ENCODE measurements at places on chromosomes 3 and 15.
A peak's percentile ranks its signal among the peaks of the same experiment; 100 is the strongest.

DNA sequence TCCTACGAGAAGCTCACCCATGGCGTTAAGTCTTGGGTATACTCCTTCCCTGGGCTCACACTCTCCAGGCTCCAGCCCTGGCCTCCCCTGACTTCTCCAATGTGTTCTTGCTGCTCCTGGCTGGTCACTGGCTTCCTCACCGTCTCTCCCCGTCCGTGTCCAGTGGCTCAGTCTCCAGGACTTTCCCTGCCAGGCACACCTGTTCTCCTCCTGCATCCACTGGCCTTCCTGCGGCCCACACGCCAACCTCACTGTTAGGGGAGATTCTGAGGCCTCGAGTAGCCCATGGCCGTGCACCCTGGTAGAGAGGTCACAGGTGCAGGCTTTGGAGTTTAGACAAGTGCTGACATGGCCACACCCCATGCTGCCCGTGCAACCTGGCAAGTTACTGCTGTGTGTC, 91.9 kb upstream of the SNRPA1 start:
- DNase-seq, result no peak

- DNase-seq, result no peak
These were observed 82.8 kb downstream of the BCHE start for GRCh38 chr3:165754219-165755007.

GRCh38 chr3:125340121-125340520, 35.0 kb downstream of the ZNF148 start:
- no peak for DNase-seq

DNA sequence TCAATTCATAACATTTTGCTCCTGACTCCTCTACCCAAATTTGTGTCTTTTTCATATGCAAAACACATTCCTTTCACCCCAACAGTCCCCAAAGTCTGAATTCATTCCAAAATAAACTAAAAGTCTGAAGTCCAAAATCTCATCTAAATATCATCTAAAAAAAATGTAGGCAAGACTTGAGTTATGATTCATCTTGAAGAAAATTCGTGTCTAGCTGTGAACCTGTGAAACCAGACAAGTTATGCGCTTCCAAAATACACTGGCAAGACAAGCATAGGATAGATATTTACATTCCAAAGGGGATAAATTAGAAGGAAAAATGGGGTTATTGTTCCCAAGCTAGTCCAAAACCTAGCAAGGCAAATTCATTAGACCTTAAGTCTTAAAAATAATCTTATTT, 1302.0 kb upstream of the GBE1 start:
- DNase-seq, result no peak

- DNase-seq, result no peak
These were observed 900.9 kb upstream of the ROBO1 start for GRCh38 chr3:80668600-80669294.

DNA sequence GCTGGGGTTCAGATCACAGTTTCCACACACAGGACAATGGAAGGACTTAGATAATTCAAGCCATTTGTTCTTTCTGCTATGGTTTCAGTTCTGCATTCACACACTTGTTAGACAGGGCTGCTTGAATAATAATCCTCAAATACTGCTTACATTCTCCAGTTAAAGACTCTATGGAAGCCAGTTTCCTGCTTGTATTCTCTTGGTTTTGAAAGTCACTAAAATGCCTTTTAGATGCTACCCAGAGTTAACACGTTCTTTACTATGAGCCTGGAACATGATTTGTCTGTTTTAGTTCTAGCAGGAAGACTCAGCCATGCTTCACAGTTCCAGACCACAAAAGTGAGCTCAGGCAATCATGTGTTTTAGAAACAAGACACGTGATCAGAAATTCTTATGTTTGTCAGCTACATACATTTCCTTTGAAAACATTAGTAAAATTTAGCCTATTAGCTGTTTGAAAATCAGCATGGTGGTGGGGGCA, 152.4 kb downstream of the LEKR1 start:
- no peak for DNase-seq

- no peak for DNase-seq
These were observed 31.6 kb downstream of the DNAJB8 start for GRCh38 chr3:128435058-128435457.

GRCh38 chr15:36734366-36734765, 154.9 kb downstream of the CDIN1 start:
- DNase-seq, result no peak

DNA sequence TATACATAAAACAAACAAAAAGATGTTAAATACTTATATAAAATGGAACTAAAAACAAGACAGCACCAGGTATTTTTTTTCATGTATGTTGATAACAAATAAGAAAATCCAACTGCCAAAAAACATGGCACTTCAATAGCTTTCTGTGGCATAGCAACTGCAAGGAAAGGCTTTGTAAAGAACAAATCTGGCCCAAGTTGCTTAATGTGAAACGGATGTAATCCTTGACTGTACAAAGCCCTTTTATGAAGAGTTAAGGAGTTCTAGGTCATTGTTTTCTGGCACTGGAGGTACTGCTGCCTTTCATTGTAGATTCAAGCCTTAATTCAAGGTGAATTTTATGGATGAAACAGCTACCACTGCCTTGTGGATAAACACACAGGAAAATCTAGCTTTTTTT, 68.8 kb upstream of the SLC12A8 start:
- DNase-seq, result no peak

- no peak for DNase-seq
These were observed 23.2 kb downstream of the SPTBN5 start for GRCh38 chr15:41870689-41871081.

GRCh38 chr3:50256978-50257890, 11.7 kb upstream of the SEMA3B start:
- no peak for DNase-seq

- DNase-seq, result no peak
These were observed 969.4 kb downstream of the PLOD2 start for GRCh38 chr3:145191543-145191942.

DNA sequence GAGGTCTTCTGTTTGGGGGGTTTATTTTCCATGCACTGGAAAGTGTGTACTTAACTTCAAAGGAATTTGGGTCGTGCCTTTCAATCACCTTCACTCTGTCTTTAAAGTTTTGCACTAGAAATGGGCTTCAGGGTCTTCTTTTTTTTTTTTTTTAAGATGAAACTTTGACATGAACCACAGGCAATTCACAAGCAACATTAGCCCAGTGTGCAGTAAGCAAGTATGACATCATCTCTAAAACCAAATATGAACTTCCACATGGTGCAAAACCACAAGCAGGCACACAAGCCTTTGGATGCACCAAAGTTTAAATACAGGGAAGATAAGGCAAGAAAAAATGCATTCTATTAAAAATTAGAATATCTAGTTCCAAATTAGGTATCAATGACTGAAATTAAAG, 381.9 kb downstream of the ERC2 start:
- DNase-seq, result no peak

DNA sequence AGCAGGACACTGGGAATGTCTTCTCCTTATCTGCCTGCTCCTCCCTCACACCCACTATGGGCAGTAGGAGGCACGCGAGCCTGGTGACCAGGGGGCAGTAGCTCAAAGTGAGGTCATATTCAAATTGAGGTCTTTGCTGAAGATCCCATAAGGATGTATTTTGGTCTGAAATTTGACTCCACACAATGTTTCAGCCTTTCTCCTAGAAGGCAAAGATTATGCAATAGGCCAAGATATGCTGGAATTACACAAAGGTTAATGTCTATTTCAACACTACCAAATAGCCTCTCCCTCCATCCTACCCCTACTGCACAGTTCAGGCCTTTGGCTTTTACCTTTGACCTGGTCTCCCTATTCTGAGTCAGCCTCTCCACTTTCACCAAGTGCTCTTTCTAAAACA, 203.0 kb downstream of the TIGIT start:
- DNase-seq, result peak; percentile 65

- DNase-seq, result no peak
These were observed 11.8 kb downstream of the SAMD7 start for GRCh38 chr3:169923189-169923588.

DNA sequence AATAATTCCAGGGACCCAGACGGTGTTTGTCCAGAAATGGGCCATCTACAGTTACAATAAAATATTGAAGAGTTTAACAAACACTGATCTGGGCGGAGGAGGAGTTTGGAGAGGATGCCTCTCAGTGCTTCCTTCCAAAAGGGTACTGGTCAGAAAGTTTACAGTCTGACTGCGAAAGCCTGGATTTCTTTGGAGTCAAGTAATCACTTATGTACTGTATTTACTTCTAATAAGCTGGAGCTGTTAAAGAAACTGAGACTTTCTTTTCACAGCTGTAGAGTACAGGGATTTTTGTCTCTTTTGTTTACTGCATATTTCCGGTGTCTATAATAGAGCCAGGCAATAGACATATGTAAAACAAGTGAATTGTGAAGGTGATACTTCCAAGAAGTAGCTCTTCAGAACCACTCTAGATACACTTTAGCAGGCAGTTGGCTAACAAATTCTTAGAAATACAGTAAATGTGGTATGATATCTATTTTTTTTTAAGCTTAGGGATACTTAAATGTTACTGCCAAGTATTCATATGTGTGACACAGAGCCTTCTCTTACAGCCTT, 22.1 kb upstream of the NEO1 start:
- DNase-seq, result no peak

DNA sequence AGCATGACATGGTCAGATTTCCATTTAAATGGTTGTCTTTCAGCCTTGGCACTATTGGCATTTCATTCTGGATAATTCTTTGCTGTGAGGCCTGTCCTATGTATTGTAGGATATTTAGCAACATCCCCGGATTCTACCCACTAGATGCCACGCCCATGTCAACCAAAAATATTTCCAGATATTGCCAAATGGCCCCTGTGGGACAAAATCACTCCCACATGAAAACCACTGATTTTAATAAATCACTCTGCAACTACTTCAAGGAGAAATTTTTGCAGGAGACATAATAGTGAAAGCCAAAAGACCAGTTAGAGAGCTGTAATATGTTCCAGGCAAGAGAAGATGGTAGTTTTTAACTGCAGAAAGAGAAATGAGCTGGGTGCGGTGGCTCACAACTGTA, 55.9 kb upstream of the RARB start:
- DNase-seq, result no peak
